NCI-H345 (cell line): ENCODE measurements at places on chromosomes 12 and 14.

GRCh38 chr12:2318286-2318685 is 265.5 kb downstream of the CACNA1C start:
- no peak for DNase-seq

GRCh38 chr12:28793581-28794151 is 355.4 kb upstream of the FAR2 start:
- DNase-seq = no peak

DNA sequence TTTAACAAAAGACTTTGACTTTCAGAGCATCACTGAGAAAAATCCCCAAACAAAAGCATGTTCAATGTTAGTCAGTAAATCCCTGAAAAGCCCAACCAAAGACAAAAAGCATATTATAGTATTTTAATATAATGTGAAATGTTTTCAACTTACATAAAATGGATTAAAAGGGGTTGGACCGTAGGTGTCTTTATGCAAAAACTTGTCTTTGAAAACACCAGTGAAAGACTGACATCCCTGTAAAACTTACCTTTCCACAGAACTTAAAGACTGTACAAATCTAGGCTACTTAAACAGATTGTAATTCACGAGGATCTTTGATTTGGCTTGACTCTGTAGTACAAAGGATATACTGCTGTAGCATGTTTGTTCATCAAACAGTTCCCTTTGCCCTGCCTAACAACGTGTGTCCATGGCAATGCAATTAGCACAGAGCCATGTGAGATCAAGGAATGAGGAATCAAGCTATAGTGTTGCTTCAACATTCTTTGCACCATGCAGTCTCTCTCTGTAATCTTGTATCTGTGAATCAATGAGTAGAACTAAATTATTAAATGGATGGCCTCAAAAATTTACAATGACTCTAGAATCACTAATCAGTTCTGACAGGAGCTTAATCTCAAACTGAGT is 138.5 kb upstream of the SYT1 start:
- DNase-seq = peak; percentile 56

- DNase-seq = no peak
Measured at GRCh38 chr12:98769068-98769467, 124.0 kb downstream of the APAF1 start.

- DNase-seq = no peak
Measured at GRCh38 chr14:58747181-58747580, 109.4 kb downstream of the DACT1 start.

- DNase-seq = no peak
Measured at GRCh38 chr12:119809023-119809422, 68.1 kb downstream of the CIT start.

- DNase-seq = no peak
Measured at GRCh38 chr14:103694572-103695026, 20.7 kb downstream of the XRCC3 start.

- DNase-seq = no peak
Measured at GRCh38 chr12:69514111-69514510, 43.9 kb downstream of the FRS2 start.

- DNase-seq = no peak
Measured at GRCh38 chr12:65778258-65779090, 45.8 kb upstream of the HMGA2 start.

GRCh38 chr12:57844709-57845477 is 1.6 kb downstream of the CTDSP2 start:
- DNase-seq = no peak

DNA sequence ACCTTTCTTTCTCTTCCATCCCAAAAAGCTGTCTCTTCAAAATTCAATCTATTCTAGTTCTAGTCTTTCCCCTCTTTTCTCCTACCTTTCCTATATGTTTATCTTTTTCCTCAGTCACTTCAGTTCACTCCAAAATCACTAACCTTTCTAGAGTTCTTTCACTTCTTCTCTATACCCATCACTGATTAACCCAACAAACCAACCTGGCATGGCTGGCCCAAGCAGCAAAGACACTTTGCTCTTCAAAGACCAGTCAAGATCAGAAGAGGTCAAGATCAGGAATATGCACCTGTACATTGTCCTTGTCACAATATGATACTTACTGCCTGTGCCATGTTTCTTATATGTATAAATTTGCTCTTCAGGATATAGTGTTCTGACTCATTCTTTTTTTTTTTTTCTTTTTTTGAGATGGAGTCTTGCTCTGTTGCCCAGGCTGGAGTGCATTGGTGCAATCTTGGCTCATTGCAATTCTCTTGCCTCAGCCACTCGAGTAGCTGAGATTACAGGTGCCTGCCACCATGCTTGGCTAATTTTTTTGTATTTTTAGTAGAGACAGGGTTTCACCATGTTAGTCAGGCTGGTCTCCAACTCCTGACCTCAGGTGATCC is 112.9 kb downstream of the C12orf42 start:
- DNase-seq = no peak

DNA sequence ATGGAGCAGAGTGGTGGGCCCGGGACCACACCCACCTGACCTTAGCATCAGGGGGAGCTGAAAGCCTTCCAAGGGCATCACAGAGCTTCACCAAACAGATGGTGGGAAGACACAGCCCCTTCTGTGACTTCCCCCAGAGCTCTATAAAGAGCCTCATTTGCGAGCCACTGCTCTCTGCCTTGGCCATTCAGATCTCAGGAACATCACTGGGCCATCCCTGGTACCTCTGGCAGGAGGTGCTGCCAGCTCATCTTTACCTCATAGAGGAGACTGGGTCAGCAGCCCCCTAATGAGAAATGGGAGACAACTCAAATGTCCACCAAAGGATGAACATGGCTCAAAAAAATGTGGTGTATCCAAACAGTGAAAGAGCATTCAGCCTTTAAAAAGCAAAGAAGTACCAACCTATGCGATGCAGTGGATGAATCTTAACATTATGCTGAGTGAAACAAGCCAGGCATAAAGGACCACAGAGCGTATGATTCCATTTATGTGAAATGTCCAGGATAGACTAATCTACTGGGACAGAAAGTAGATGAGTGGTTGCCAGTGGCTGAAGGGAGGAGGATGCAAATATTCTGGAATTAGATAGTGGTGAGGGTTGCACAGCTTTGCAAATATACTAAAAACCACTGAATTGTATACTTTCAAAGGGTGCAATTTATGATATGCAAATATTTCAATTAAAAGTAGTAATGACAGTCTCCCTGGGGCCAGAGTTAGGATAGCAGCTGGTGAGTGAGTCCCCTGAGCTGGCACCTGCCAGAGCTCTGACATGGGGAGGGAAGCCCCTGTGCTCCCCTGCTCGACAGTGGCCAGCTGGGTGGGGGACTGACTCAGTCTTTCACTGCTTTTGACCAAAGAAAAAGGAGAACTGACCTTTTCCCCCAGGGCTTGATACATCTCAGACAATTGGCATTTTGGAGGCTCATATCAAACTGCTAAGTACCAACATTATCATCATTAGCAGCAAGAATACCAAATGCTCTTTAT is 116.6 kb downstream of the GCH1 start:
- DNase-seq = no peak

DNA sequence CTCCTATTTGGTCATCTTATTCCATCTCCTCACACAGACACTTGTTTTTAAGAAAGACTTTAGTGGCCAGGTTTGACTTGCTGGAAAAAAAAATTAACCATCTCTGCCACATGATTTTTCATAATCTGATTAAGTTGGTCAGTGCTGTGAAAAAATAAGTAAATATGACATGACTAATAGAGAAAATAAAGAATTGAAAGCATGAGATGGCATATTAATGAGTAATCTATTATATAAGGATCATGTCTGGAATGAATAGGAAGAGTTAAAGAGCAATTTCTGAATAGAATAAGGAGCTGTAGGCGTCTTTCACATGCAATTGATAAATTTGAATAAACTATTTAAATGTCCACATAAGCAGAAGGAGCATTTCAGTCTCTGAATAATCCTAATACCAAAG is 12.2 kb upstream of the SLCO1B1 start:
- DNase-seq = no peak

- peak; percentile 38 for DNase-seq
Measured at GRCh38 chr14:72962829-72963312, 36.6 kb downstream of the DCAF4 start.

DNA sequence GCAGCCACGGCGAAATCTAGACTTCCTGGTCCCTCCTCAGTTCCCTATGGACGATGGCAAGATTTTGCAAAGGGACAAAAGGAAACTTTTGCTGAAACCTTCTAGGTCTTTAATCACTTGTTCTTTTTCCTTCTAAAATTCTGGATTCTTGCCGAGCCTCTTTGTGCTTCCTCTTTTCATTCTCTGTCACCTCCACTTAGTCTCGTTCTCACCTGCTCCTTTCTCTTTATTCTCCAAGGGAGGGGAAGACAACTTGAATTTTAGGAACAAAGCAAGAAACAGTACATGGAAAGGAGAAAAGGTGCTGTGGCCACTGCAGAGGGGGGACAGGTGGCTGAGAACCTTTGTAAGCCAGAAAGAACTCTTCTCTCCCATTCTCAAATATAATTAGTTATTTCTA is 194.8 kb downstream of the CACNA1C start:
- DNase-seq = no peak

GRCh38 chr12:122473543-122474323 is 27.0 kb downstream of the ZCCHC8 start:
- no peak for DNase-seq

DNA sequence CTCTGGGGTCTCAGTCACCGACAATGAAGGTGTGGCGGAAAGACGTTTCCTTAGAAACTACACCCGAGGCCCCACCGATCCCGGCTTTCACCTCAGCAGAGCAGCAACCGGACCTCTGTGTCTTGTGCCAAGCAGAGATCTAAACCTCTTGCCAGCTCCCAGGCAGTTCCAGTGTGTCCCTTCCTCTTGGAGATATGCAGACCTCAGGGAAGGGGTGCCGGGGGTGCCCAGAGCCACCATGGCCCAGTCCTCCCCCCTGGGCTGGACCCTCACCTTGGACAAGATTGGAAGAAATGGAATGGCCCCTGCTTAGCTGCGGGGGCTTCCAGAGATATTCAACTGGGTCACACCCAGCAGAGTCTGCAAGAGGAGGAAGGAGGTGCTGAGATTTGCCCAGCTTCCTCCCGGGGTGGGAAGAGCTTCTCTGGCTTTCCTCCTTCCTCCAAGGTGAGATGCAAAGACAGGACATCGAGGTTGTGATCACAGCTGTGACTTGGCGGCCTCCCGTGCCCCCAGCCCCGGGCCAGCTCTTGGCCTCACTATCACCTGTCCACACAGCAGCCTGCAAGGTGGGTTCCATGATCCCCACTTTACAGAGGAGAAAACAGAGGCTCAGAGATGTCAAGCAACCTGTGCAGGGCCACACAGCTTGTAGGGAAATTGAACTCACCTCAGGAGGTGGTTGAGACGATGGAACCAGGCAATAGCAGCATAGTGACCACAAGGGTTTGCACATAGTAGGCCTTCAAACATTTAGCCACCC is 281.7 kb upstream of the RTL1 start:
- DNase-seq = no peak

GRCh38 chr14:53304726-53305381 is 151.7 kb upstream of the DDHD1 start:
- no peak for DNase-seq

DNA sequence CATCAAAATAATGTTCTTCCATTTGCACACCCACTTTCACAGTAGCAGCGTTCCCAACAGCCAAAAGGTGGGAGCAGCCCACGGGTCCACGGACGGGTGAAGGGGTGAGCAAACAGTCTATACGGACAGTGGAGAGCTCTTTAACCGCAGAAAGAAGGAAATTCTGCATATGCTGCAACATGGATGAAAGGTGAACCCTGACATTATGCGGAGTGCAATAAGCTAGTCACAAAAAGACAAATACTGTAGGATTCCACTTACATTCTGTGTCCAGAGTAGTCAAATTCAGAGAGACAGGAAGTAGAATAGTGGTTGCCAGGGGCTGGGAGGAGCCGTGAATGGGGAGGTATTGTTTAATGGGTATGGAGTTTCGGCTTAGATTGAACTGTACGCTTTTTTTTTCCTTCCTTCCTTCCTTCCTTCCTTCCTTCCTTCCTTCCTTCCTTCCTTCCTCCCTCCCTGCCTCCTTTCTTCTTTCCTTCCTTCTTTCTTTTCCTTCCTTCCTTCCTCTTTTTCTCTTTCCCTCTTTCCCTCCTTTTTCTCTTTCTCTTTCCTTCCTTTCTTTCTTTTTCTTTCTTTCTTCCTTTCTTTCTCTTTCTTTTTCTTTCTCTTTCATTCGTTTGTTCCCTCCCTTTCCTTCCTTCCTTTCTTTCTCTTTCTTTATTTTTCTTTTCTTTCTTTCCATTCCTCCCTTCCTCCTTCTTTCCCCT is 15.8 kb upstream of the ANKRD9 start:
- DNase-seq = peak; percentile 65

DNA sequence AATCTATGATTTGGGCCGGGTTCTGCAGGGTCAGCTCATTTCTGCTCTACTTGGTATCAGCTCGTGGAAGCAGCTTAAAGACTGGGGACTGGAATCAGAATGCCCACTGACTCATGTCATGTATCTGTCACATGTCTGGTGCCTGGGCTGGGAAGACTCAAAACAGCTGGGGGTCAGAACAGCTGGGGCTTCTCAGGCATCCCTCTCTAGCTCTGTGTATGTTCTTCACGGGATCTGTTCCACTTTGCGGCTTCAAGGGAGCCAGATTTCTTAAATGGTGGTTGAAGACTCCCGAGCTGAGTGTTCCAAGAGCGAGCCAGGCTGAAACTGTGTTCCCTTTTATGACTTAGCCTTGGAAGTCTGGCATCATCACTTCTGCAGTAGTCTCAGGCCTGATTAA is 11.9 kb downstream of the AEBP2 start:
- no peak for DNase-seq

DNA sequence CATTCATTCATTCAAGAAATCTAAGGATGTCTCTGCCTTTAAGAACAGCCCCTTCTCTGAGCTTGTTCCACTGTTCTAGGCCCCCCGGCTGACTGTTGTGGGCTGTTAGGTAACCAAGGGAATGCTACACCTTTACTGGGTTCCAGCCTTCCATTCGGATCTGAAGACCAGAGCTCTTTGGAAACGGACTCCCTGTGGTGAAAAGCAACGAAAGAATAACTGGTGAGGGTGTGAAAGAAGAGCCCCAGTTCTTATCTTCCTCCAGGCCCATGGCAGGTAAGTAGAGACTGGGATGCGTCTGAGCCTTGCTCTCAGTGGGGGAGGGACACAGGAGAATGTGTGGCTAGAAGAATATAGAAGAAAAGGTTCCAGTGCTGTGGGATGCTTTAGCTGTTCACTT is 207.4 kb downstream of the TMEM132D start:
- no peak for DNase-seq

DNA sequence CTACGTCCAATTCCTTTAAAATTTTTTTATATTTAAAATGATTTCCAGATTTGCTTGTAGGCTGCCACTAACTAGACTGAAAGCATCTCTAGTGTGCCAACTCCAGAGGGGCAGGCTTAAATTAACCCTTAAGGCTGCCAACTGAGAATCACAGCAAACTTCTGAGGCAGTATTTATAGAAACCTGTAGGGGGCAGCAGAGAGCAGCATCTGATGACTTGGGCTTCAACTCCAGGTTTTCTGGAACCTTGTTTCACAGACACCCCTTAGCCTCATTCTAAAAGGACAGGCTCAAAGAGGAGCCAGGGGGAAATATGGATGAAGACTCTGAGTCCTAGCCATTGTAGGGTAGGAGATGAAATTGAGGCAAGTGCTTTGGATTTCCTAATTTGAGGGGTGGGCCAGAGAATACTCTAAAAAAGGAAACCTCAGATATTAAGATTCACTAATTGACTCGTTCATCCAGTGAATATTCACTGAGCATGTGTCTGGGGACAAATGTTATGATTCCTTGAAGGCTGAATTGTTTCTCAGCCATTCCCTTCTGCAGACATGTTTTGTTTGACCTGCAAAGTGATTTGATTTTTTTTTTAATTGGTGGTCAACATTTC is 63.3 kb upstream of the HSPB8 start:
- DNase-seq = peak; percentile 55

- DNase-seq = no peak
Measured at GRCh38 chr12:57897286-57897974, 43.9 kb upstream of the ATP23 start.
